ENCODE measurements at places on chromosomes 3 and 15. TPM values are rescaled to one million over a fixed set of nuclear protein-coding genes. Genes with fewer than 3 reads are reported as not detected.
A peak's percentile ranks its signal among the peaks of the same experiment; 100 is the strongest.

The TUSC7 gene
- total RNA-seq, result not detected

- DNase-seq, result no peak
Observed at GRCh38 chr15:35886765-35887164, 340.8 kb upstream of the DPH6 start.

The TRAK1 gene
- total RNA-seq, result 139 TPM

- DNase-seq, result no peak
Observed at GRCh38 chr3:161270991-161271390, 49.9 kb downstream of the NMD3 start.

DNA sequence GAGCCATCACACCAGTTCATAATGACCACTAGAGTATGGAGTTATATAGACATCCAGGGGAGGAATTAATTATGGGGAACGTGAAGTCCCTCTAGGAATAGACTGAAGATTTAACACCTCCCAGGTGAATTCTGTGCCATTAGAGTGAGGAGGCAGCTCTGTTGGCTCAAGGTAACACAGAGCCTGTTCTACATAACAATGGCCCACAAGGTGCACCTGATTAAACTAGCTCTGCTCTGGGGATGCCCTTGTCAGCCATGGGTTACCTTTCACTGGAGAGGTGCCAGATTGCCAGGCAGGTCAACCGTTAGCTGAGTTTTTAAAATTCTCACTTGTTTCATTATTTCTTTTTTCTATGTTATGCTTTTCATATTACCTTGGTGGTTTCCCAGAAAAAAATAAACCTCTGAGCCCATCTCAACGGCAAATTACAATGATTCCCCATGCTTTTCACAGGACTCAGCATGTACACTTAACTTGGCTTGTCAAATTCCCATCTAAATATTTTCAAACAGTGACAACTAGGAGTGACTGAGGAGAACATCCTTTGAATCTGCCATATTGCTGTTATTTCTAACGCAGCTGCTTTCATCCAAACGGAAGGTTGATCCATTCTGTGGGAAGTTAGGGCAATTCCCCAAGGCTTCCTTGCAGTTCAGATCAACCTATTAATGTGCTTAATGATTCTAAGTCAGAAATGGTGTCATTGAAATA, 512.9 kb downstream of the MCTP2 start:
- DNase-seq, result no peak

DNA sequence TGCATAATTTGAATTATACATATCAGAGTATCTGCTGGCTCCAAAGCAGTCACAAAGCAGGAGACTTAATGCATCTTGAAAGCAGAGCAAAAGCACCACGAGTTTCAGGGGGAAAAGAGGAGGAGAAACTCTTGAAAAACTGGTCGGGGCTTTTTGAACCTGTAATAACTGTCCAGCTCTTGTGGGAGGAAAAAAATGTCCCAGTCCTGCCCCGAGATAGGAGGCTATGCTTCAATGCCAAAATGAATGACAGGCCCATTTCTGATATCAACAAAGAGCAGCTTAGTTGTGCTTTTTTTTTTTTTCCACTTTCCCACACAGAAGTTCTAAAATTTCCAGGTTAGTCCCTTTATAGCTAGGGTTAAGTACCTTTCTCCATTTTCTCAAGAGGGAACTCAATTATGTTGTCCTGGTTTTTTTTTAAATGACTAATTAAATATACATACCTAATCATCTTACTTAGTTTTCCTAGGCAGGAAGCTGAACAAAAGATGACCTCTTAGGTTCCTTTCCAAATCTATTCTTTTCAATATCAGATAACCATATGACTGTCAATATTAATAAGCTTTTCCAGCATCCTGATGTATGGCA, 120.2 kb downstream of the TFDP2 start:
- DNase-seq, result no peak

DNA sequence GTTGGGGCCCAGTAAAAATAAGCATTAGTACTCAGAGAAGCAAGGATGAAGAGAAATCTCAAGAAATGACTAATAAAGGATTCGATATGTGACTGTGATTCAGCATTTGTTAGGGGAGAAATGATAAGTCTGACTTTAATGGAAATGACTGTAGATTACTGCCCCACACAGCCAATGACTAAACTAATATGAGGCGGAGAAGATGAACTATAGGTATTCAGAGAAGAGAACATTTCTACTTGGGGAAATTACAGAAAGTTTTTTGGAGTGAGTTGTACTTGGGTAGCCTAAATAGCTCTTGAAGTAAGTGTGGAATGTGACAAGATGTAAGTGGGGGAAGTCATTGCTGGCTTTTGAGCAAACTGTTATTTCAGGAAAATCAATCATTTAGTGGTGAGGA, 380.0 kb downstream of the PDCD6IP start:
- no peak for DNase-seq

- DNase-seq, result no peak
Observed at GRCh38 chr15:40197434-40197833, 36.6 kb downstream of the BUB1B start.

GRCh38 chr15:94844198-94844537, 612.8 kb downstream of the MCTP2 start:
- no peak for DNase-seq

The CEP152 gene
- total RNA-seq, result 17.9 TPM

DNA sequence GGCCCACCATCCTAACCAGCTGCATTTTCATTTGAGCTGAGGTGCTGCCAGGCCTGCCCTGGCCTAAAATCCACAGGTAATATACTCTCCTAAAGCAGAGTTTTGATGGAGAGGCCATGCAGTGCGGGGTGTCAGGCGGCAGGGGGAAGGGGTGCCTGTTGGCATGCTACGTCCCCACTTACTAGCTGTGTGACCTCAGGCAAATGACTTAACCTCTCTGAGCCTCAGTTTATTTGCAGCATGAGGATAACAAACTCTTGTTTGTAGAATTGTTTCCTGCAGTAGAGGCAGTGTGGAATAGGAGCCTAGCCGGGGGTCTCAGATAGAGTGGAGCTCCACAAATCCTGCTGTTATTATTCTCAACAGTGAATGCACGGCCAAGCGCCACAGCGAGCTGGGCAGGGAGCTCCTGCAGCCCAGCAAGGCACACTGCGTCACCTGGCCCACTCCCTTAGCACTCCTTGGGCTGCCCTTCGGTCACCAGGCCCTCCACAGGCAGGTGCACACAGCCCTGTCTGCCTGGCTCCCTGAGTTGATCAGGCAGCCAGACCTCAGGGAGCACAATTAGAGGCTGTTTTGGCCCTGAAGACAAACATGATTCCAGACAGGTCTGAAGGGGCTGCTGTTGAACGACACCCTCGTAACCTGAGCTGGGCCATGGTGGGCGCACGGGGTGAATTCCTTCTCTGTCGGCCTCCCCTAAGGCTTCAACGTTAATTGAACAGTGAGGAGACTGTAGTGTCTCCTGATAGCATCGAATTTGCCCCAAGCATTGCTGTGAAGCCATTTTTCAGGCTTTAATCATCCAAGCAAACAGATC, 248.8 kb upstream of the LYSMD4 start:
- no peak for DNase-seq

DNA sequence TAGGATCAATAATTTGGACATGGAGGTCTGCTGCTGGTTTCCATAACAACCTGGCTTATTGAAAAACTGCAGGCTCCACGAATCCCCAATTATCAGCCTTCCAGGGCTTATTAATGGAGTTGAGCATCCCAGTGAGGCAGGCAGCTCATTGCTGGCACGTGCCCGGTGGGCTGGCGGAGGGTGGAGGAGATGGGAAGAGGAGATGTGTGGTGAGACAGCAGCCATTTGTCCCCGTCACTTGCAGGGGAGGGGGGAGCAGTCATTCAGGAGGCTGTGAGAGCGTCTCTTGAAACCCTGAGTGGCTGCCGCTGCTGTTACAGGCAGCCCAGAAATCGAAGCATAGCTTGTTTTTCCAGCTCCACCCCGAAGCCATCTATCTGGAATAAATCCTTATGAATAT, 70.6 kb downstream of the GAP43 start:
- no peak for DNase-seq

GRCh38 chr3:72375237-72376076, 472.8 kb downstream of the SHQ1 start:
- DNase-seq, result no peak

- DNase-seq, result no peak
Observed at GRCh38 chr15:64597477-64597822, 137.1 kb downstream of the ZNF609 start.

DNA sequence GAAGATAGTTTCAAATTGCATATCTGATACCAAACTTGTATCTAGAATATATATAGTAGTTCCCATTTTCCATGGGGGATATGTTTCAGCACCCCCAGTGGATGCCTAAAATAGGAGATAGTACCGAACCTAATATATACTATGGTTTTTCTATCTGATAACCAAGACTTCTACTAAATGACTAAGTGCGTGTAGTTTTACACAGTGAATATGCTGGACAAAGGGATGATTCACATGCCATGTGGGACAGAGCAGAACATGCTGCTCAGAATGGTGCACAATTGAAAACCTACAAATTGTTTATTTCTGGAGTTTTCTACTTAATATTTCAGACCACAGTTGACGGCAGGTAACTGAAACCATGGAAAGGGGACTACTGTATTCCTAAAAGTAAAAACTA, 73.4 kb upstream of the TP63 start:
- no peak for DNase-seq

The GOLGA6D gene
- total RNA-seq, result not detected

- DNase-seq, result peak; percentile 23
Observed at GRCh38 chr15:57527382-57528091, 64.2 kb upstream of the MYZAP start.

The CCDC54 gene
- not detected for total RNA-seq

- no peak for DNase-seq
Observed at GRCh38 chr3:172606021-172606420, 82.8 kb upstream of the TNFSF10 start.

DNA sequence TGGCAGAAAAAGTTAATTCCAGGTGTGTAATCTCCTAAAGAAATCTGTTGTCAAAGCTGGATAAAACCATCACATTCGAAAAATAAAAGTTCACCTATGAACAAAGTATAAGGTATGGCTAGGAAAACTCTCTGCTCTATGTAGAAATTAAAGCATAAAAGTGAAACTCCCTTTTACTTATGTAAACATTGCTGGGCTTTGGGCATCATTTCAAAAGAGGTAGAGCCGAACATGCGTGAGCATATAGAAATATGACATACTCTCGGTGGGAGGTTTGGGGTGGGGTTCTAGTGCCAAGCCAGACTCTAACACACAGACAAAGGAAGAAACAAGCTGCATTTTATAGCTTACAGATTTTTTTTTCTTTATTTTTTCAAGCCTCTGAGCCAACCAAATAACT, 306.8 kb upstream of the ATP11B start:
- DNase-seq, result no peak

The CLK3 gene
- total RNA-seq, result 123 TPM

The TNFSF10 gene
- 114 TPM for total RNA-seq

DNA sequence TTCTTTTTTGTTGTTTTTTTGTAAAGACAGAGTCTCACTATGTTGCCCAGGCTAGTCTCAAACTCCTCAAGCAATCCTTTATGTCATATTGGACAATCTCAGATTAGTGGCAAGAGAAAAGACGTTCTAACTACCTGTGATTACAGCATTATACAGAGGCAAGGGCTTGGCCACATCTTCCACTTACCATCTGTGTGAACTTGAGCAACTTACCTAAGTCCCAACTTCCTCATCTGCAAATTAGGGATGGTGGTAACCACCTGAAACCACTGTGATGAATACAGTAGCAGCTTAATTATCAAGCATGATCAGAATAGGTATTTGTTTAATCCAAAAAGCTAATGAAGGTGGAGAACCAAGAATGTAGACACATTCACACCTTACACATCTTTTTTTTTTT, 16.1 kb downstream of the LRRC2 start:
- no peak for DNase-seq

The CEP19 gene
- not detected for total RNA-seq

The ST3GAL6 gene
- total RNA-seq, result 1.7 TPM

GRCh38 chr15:45021348-45021747, 1.6 kb upstream of the SORD start:
- no peak for DNase-seq

DNA sequence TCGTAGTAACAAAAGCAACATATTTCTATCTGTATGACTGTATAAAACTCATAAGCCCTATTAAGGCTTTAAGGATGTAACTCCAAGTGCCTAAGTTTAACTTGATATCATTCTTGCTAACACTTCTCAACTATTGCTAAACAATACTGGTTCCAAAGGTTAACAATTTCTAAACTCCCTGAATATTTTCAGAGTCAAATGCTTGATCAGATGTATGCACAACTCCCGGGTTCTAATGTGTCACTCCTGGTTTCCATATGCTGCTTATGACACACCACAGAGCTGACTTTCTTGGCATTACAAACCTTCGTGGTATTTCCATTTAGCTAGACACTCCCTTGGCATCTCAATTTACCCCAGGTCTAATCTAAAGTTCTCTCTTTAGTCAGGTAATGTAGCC, 26.3 kb downstream of the DZIP1L start:
- no peak for DNase-seq

DNA sequence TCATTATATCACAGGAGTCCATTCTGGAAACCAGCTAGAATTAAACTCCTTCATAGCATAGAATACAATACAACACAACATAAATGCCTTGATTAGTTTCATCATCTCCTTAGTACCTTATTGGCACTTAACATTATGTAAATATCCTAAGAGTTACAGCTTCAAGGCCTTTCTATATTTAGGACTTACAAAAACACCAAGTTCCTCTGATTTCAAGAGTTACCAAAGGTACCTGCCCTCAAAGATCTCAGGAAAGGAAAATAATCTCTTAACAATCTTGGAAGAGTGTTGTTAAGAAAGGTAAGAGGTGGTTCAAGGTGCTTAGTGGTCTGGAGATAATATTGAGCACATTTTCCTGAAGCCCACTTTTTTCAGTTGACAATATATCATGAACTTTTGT, 477.7 kb downstream of the IGSF11 start:
- DNase-seq, result no peak

- no peak for DNase-seq
Observed at GRCh38 chr3:118108769-118109168, 925.9 kb downstream of the IGSF11 start.

- no peak for DNase-seq
Observed at GRCh38 chr15:96122077-96123027, 208.1 kb upstream of the NR2F2 start.

- no peak for DNase-seq
Observed at GRCh38 chr3:2525968-2526367, 427.3 kb downstream of the CNTN4 start.

The CCR8 gene
- total RNA-seq, result not detected

- DNase-seq, result no peak
Observed at GRCh38 chr3:123318374-123318773, 116.6 kb downstream of the SEC22A start.

DNA sequence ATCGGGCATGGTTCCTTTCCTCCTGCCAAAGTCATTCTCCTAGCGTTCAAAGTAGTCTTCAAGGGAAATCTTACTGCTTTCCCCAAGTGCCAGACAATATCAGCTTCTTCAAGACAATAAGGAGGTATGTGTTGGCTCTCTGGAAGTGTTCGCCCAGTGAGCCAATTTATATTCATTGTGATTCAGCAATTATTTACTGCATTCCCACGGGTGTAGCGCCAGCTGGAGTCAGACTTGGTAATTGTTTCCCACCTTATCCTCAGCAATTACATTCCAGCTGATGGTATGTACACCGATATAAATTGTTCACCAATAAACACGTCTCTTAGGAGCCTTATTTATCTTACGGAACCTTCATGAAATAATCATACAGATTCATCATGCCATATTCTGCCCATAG, 103.6 kb upstream of the CTNNB1 start:
- DNase-seq, result no peak

The GNAT1 gene
- not detected for total RNA-seq

The OR5K2 gene
- not detected for total RNA-seq

Measured in Peyer's patch (tissue), 4 donors.